Adrenal gland (tissue), 19 donors: ENCODE measurements at places on chromosomes 16 and 17. TPM values are rescaled to one million over a fixed set of nuclear protein-coding genes. Genes with fewer than 3 reads are reported as not detected.

RCVRN gene
- not detected for total RNA-seq

C17orf58 gene
- total RNA-seq: 13.0 TPM

UBE2Z gene
- total RNA-seq: 74.1 TPM

HOXB9 gene
- 1.1 TPM for total RNA-seq

RDM1 gene
- total RNA-seq: not detected

VWA3A gene
- not detected for total RNA-seq

HOXB6 gene
- total RNA-seq: 19.9 TPM

GRCh38 chr16:84995663-84996062 is 15.7 kb downstream of the ZDHHC7 start:
- no peaks in the 10 kb centered on the region for H3K27me3 ChIP-seq
- H3K4me3 ChIP-seq: no peak overlapping the region
- H3K36me3 ChIP-seq: peaks cover 19% of the 10 kb centered on the region

DNA sequence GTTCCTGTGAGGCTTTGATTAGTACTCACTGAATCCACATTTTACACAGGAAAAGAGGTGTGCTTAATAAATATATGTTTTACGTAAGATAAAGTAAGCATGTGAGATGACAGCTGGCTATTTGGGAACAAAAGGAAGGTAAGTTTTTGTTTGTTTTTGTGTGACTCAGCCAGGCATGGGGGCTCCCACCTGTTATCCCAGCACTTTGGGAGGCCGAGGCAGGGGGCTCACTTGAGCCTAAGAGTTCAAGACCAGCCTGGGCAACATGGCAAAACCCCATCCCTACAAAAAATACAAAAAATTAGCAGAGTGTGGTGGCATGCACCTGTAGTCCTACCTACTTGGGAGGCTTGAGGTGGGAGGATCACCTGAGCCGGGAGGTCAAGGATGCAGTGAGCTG is 17.9 kb downstream of the GPR142 start:
- DNase-seq: no peak
- H3K4me3 ChIP-seq: no peak overlapping the region

DNA sequence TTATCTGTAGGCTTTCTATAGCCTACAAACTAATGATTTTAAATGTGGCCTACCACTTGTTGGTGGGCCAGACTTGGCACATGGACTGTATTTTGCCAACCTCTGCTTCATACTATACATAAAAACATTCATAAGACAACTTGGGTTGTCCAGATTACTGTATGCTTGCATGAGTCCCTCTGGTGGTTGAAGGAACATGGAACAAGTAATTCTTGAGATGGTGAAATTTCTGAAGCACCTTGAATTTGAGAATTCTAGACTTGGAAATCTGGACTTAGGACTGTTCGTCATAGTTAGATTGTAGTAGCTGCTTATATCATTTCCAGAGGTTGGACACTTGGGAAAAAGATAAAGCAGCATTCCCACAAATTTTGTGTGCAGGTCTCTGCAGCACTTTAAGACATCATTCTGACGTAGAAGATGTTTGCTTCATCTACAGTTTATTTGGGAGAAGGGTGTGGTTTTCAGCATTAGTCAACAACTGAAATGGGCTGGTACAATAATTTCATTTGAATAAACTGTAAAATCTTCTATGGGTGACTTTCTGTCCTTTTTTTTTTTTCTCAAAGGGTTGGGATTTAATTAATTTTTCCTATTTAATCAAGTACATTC is 31.2 kb downstream of the NFATC3 start:
- H3K4me3 ChIP-seq: no peak overlapping the region
- H3K4me1 ChIP-seq: peaks cover 18% of the 10 kb centered on the region
- H3K36me3 ChIP-seq: no peaks in the 10 kb centered on the region
- no peak overlapping the region for H3K27ac ChIP-seq
- no peak for DNase-seq

DNA sequence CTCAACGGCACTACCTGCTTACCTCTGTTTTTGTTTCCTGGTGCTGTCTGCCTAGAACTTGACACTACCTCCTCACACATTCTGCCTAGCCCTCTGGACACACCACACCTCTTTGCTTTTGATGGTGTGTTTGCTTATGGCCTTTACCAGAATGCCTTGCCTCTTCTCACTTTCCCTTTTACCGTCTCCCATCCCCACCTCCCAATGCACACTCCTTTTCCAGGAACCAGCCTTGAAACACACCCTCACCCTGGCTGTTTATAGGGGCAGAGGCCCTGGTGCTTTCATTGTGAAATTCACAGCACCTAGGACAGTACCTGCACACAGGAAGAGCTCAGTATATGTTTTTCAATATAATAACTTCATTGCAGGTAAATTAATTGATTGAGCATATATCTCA is 56.2 kb downstream of the MAP2K6 start:
- H3K36me3 ChIP-seq: no peaks in the 10 kb centered on the region
- H3K4me3 ChIP-seq: no peak overlapping the region
- no peaks in the 10 kb centered on the region for H3K27me3 ChIP-seq
- H3K27ac ChIP-seq: no peak overlapping the region
- H3K4me1 ChIP-seq: no peaks in the 10 kb centered on the region
- DNase-seq: no peak

- H3K27me3 ChIP-seq: no peaks in the 10 kb centered on the region
- no peaks in the 10 kb centered on the region for H3K36me3 ChIP-seq
- no peak within 1 kb of the TSS for H3K4me3 ChIP-seq
- peaks cover 41% of the 10 kb centered on the region for H3K4me1 ChIP-seq
- H3K27ac ChIP-seq: peak within 1 kb of the TSS; percentile 81
- DNase-seq: peak; percentile 71
These were observed at the start of gene MYO18A for GRCh38 chr17:29180034-29180787. Gene MYO18A, minus strand, starts transcription at chr17:29180398. Its CDS starts 13,458 bp downstream, at chr17:29166940.

GRCh38 chr16:3195975-3196374 is 8.0 kb downstream of the OR1F1 start:
- no peak for DNase-seq
- H3K27ac ChIP-seq: no peak overlapping the region
- H3K4me1 ChIP-seq: no peaks in the 10 kb centered on the region
